NCI-H1694 (cell line): ENCODE measurements at places on chromosomes 2 and 18.

- no peak for DNase-seq
Observed at GRCh38 chr2:86491088-86491487, 49.9 kb downstream of the KDM3A start.

- no peak for DNase-seq
Observed at GRCh38 chr2:172859581-172860335, 124.1 kb downstream of the RAPGEF4 start.

GRCh38 chr18:48990481-48991318, 39.9 kb upstream of the SMAD7 start:
- no peak for DNase-seq

DNA sequence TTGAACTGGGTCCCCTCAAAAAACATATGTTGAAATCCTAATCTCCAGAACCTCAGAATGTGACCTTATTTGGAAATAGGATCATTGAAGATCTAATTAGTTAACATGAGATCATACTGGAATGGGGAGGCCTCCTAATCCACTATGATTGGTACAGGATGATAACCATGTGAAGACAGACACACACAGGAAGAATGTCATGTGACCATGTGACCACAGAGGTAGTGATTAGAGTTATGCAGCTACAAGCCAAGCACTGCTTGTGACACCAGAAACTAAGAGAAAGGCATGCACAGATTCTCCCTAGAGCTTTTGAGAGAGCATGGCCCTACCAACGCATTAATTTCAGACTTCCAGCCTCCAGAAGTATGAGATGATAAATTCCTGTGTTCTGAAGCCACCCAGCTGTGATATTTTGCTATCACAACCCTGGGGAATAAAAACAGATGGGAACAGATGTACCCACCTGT, 47.0 kb upstream of the TGIF1 start:
- no peak for DNase-seq

DNA sequence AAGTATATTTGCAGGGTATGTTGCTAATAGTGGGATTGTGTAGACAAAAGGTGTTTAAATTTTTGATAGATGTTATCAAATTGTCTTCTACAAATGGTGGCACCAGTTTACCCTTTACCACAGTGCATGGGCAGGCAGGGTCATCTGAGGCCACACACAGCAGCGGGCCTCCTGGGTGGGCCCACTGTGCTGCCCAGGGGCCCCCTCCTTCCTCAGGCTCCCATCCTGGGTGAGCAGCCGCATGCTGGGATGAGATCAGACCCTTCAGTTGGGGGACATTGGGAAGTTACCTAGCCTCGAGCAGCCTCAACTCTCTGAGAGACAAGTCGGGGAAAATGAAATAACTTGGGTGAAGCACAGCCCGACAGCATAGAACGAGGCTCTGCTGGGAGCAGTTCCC, 9.7 kb downstream of the MYO7B start:
- DNase-seq, result no peak

GRCh38 chr2:165699946-165700345, 94.1 kb downstream of the GALNT3 start:
- DNase-seq, result no peak

DNA sequence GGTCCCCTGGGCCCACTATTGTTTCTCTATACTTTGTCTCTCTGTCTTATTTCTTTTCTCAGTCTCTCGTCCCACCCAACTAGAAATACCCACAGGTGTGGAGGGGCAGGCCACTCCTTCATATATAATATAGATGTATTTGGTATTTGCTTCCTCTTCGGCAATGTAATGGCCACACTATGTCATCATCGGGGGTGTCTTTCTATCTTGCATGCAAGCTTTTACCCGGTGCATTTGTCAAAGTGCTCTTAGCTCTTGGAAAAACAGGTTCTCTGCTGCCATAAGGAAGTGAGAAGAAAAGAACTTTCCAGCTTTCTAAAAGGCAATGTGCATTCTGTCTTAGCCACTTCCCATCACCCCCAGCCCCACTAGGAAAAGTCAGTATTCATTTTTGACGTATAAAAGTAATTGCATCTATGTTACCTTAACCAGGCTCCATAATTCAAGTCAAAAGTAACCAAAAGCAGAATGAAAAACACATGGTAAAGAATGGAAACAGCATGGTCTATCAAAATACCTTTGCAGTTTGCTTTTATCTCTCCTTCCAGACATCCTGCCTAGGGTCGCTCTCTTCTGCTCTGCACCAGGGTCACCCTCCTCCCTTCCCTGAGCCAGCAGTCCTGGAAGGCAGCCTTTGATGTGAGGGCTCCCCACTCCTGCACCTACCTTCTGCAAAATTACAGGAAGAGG, 27.2 kb upstream of the FHL2 start:
- no peak for DNase-seq

DNA sequence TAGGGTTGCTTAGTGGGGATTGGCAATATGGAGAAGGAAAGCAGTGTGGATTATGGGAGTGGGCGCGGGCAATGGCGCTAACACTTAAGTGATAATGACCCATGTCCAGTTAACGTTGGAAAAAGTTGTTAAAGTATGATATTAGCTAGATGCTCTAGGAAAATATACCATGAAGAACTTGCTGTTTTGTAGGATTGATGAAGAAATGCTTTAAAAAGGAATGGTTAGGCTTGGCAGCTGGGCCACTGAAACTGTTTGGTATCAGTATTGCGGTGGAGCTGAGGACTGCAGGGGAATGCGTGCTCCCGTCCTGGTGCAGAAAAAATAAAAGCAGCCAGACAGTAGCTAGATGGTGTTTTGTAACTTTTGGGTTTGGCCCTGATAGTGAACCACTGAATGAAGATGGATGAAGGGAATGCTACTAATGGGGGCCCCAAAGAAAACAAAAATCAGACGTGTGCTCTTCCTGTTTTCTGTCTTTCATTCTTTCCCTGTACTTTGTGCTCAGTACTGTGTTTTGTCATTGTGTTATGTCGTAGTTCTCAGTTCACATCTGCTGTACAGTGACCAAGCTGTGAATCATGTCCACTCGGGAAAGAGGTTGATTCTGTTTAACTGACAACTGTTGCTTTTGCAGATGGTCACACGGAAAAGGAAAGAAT, 999 bp downstream of the INSIG2 start:
- peak; percentile 4 for DNase-seq

GRCh38 chr18:76507830-76508385, 12.9 kb upstream of the ZNF516 start:
- DNase-seq, result no peak
